ENCODE measurements at places on chromosomes 7 and 10. TPM values are rescaled to one million over a fixed set of nuclear protein-coding genes. Genes with fewer than 3 reads are reported as not detected.

GRCh38 chr7:28276298-28276697 is 95.7 kb upstream of the JAZF1 start:
- DNase-seq: no peak

DNA sequence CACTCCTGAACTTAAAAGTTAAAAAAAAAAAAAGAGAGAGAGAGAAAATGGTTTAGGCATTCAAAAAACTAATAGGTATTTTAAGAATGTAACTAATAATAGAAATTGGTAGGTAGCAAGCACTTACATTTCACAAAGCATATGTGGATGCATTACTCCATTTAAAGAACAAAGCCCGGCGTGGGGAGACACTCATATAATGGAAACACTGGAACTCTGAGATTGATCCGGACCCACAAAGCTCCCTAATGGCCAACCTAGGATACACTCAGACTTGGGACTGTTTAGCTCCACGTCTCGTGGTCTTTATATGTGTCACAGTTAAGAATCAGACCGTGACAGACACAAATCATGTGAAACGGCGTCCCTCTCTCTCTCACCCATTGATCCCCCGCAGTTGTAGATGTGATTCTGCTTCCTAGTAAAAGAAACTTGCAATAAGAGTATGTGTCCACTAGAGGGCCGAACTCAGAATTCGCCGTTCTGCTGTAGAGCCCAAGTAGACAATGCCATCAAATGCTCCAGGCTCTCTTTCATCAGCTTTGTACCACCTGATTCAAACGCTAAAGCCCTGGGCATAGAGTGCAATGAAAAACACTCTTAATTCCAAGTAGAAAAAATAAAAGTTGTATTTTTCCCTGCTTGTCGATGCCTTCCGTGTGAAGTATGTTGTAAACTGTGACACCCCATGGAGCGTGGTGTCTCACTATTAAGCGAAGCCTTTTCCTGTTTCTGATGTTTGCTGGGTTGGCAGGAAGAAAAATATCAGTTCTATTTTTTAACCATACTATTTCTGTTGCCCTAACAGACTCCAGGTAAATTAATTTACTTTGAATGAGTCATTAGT is 429.0 kb upstream of the MTPN start:
- peak; percentile 47 for DNase-seq

The DOCK4 gene
- 10.1 TPM for total RNA-seq

- DNase-seq: no peak
Measured at GRCh38 chr7:17166824-17167379, 131.6 kb upstream of the AHR start.

The WDR86 gene
- 0.13 TPM for total RNA-seq

DNA sequence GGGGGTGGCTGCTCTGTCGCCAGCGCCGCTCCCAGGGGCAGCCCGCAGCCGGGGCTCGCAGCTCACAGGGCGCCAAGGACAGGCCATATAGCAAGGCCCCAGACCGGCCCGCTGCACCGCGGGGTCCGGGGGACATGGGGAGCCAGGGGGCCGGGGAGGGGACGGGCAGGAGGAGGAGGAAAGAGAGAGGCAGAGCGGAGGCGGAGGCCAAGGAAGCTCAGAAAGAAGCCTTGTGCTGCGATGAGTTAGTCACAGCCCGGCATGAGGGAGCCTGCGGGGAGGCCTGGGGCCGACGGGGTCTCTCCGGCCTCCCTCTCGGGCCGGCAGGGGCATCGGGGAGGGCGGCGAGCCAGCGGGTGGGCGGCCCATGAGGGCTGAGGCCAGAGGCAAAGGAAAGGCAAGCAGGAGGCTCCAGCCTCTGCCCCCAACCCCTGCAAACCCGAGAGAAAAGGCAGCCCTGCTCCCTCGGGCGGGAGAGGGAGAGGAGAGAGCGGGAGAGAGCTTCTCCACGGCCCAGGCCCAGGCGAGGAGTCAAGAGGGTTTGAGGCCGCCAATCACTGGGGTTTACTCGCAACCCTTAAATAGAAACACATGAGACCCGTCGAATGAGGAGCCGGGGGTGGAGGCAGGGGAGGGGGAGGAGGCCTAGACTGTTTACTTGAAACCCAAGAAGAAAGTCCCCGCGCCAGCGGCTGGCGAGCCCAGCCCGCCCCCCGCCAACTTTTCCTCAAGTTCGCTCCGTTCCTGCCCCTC is 167.9 kb downstream of the NEURL1 start:
- DNase-seq: no peak

DNA sequence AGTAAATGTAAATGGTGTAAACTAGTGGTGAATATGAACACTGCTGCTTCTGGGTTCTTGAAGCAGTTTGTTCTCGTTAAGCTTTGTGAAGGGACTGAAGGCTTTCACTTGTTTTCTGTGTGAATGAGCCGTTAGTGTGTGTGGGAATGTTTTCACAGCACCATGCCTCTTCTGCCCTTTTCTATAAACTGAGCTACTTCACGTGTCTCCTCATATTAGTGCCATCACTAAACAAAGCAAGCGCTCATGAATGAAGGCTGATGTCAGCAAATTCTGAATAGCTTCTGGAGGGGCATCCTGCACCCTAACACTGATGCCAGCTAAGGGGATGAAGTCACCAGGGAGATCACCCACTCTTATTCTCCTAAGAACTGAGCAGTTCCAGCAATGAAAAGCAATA is 205.6 kb upstream of the ETV1 start:
- DNase-seq: no peak

The NKX1-2 gene
- total RNA-seq: 2.1 TPM

The EVX1 gene
- not detected for total RNA-seq

- peak; percentile 18 for DNase-seq
Measured at GRCh38 chr7:121557034-121557892, 161.2 kb upstream of the FAM3C start.

DNA sequence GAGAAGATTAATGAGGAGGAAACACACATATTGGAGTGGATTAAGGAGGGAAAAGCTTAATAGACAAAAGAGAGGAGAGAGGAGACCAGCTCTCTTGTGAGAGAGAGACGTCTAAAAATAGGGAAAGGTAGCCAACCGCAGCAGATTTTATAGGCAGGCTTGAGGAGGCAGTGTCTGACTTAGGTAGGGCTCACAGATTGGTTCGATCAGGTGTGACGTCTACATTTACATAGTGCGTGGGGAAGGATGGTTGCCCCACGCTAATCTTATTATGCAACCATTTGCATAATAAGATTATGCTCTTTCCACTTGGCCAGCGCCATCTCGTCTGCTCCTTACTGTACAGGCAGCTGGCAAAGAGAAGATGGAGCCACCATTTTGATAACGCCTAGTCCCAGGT is 122.0 kb downstream of the MARCHF5 start:
- DNase-seq: no peak

The AMPH gene
- total RNA-seq: not detected

DNA sequence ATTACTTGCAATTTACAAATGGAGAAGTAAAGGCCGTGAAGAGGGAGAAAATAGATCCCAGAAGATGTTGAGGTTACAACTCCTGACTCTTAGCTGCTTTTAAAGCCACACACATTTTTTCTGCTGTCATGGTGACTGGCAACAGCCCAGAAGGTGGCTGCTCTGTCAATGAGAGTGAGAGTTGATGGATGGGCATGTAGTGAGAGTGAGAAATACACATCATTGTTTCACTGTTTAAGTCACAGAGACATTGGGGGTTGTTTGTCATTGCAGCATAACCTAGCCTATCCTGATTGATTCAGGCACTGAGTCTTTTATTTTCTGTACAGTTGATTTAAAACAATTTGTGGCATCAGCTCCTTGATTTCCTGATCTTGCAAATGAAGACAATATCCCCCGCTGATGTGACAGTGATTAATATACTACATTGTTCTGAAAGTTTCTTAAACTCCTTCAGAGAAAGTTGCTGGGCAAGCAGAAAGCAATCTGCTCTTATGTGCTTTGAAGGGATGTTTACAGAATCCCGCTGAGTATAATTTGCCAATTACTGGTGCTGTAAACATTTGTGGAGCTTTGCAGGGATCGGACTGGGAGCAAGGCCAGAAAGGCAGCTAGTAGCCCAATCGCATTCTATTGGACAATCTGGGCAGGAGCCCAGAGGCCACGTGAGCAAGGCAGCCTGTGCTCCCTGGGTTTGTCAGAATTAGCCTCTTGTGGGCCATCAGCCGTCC is 229.6 kb downstream of the PRPF18 start:
- DNase-seq: no peak
